GOT3 (cell line): ENCODE measurements at places on chromosomes 11 and 22.

DNA sequence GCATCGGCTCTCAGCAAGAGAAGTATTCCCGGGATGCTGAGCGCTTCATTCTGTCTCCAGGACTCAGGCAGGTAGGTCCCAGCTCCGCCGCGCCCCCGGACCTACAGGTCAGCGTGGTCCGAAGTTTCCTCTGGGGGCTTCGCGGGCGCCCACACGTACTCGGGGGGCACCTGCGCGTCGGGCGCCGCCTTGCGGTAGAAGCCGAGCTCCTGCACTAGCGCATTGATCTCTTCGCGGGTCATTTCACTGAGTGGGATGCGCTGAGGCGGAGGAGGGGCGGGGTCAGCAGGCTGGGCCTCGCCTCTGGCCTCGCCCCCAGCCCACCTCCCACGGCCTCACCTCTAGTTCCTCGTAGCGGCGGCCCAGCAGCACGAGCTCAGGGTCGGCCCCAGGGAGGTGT, 2.5 kb downstream of the SELENOM start:
- DNase-seq, result no peak

GRCh38 chr22:46635756-46636155, 15.6 kb downstream of the GRAMD4 start:
- no peak for DNase-seq

- no peak for DNase-seq
These were observed 37.6 kb downstream of the ZNRF3 start for GRCh38 chr22:28920757-28921584.

GRCh38 chr11:69234740-69235710, 58.9 kb upstream of the MYEOV start:
- no peak for DNase-seq

DNA sequence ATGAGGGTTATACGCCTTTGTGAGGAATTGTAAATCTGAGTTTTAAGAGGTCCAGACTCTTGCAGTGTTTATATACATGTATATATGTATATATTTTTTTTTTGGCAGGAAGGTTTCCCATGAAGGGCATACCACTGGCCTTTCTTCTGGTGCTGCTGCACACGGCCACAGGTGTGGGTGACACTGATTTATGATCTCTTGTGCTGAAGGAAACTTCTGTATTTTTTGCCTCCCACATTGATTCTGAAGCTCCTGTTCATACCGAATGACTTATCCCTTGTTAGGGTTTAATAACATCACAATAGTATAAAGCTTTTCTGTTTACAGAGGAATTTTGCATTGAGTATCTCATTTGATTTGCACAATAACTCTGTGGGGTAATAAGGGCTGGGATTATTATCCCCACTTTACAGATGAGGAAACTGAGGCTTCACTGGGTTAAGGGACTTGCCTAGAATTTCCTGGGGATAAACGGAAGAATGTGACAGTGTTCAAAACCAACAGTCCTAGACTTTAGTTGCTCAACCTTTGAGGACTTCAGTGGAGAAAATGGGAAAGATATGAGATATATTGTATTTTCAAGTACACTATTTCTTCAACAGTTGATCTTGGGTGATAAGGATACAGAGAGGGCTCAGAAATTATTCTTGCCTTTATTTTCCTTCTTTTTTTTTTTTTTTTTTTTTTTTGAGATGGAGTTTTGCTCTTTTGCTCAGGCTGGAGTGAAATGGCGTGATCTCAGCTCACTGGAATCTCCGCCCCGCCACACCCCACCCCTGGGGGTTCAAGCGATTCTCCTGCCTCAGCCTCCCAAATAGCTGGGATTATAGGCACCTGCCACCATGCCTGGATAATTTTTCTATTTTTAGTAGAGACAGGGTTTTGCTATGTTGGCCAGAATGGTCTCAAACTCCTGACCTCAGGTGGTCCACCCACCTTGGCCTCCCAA, 70.1 kb downstream of the MICAL2 start:
- no peak for DNase-seq

DNA sequence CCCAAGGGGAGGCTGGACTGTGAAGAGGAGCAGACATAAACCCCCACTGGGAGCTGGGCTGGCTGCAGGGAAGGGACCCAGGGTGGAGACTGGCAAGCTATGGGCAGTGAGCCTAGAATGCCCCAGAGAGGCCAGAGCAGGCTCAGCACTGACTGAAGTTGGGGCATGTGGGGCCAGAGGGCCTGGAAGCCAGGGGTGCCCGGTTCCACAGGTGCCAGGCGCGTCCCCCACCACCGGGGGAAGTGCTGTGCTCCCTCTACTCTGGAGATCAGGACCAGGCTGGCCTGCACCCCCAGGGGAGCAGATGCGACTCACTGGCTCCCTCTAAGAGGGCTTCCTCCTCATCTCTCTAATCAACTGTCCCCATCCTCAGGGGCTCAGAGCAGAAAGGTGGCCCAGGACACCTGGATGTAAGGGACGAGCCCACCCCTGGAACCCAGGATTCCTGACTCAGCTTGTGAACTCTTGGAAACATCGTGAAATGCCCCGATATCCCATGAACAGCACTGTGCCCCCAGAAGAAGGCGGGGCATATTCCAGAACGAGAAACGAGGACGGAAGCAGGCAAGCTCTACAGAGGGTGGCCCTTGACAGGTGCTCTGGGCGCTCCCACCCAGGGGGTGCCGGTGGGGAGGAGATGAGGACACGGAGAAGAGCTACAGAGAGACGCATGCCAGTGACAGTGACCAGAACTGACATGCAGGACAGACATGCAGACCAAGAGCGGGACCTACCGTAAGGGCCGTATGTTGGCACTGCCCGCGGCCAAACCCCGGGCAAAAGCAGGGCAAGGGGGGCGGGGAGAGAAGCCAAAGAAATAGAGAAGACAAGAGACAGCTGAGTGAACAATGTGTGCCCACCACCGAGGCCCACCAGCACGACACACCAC, 20.4 kb downstream of the MAFF start:
- DNase-seq, result no peak

DNA sequence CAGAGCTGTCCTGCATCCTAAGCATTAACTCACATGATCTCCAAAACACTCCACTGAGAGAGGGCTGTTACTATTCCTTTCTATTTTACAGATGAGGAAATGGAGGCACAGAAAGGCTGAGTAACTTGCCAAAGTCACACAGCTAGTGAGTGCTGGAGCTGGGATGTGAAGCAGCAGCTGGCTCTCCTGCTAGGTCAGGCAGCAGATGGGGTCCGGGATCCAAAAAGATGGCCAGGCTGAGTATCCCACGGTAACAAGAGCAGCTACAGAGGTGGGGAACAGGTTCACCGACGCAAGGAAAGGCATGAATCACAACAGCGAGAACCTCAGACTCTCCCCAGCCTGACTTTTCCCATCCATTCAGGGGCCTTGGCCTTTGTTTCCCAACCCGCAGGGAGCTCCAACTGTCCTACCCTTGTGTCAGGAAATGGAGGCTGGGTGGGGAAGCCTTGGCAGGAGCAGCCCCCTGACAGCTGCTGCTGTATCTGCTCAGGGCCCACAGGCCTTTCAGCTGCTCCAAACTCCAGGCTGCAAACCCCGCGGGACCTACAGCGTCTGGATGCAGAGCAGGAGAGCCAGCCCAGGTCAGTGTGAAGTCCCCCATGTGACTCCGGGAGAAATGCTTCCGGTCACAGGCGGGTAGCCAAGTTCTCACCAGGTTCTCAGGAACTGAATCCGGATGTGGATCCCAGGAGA, 29.5 kb downstream of the DKK3 start:
- no peak for DNase-seq

GRCh38 chr11:61545341-61545740, 35.5 kb downstream of the SYT7 start:
- no peak for DNase-seq

DNA sequence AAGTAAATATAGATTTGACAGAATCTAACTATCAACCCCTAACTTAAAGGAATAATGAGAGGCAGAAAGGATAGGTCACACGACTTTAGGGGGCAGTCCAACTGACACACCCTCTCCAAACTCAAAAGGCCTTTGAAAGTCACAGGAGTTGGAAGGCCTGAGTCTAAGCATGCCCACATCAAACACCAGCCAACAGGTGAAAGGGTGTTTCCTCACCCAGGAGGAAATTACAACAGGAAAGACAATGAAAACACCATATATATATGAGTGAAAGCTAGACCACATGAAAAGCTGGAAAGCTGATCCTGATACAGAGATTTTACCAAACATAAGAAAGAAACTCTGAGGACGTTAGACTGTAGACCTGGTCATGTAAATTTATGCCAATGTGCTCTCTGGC, 10.5 kb upstream of the DEPDC7 start:
- DNase-seq, result no peak

GRCh38 chr11:57746920-57747319, 4.7 kb downstream of the BTBD18 start:
- DNase-seq, result no peak

- no peak for DNase-seq
These were observed 32.8 kb downstream of the OR2AT4 start for GRCh38 chr11:75063741-75064314.

GRCh38 chr22:47395481-47395880, 633.0 kb downstream of the TBC1D22A start:
- no peak for DNase-seq

- no peak for DNase-seq
These were observed 91.2 kb downstream of the ARHGAP42 start for GRCh38 chr11:100778166-100778785.

- DNase-seq, result no peak
These were observed 66.6 kb downstream of the ISX start for GRCh38 chr22:35132568-35132967.

- DNase-seq, result no peak
These were observed 465 bp downstream of the MAPK1 start for GRCh38 chr22:21866833-21867527.

- DNase-seq, result no peak
These were observed 19.1 kb downstream of the ARHGEF17 start for GRCh38 chr11:73326929-73327811.

- no peak for DNase-seq
These were observed 125.5 kb downstream of the SIK3 start for GRCh38 chr11:116972691-116973090.

- DNase-seq, result no peak
These were observed 29.9 kb downstream of the RPL3 start for GRCh38 chr22:39289533-39289932.

DNA sequence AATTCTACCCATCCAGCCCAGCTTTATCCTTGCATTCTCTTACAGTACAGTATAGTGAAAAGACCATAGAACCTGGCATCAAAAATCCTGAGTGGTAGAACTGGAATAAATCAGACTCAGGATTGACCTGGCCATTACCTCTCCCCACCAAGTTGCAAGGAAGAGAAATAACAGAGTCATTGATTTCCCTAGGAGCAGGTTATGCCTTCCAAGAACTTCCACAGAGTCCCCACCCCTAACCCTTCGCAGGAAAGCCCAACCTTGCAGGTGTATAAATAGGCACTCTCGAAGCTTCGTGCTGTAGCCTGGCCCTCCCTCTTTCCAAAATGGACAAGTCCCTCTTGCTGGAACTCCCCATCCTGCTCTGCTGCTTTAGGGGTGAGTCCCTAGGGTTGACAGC, at the start of gene PATE1:
Gene PATE1, plus strand, starts transcription at position 301 of the 400 bp plus-strand sequence. Its CDS starts 26 bp downstream, at position 327.
- no peak for DNase-seq
